ENCODE measurements at places on chromosomes 4 and X.

- no peak for DNase-seq
Measured at GRCh38 chrX:41822892-41823291, 98.9 kb downstream of the GPR82 start.

DNA sequence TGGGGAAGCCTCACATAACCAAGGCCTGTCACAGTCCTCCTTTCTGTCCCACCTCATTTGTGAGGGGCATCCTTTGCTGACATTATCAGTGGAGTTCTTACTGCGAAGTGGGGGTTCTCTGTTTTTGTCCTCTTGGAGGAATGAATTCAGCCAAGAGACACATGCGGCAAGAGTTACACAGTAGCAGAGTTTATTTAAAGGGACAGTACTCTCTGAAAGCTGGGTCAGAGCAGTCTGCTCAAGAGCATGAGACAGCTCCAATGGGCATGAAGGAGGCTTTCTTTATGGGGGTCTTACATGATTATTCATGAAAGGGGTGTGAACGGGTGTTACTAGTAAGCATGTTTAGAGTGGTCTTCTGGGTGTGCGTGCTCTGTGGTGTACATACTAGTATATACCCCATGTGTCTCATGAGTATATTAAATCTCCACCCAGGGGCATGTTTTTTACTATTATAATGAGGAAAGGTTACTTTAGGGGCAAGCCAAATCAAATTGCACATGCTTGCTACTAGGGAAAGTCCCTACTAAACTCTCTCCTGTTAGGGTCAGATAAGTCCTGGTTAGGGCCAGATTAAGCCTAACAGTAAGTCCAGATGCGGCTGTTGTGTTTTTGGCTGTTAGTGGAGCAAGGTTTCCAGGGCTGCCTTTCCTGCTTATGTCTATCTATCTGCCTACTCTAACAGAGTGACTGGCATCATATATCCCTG, 19.8 kb upstream of the LGI2 start:
- DNase-seq = no peak

- DNase-seq = peak; percentile 85
Measured at GRCh38 chr4:76948443-76949275, 893 bp upstream of the SEPTIN11 start.

- DNase-seq = no peak
Measured at GRCh38 chrX:65677954-65678469, 10.6 kb downstream of the MSN start.

DNA sequence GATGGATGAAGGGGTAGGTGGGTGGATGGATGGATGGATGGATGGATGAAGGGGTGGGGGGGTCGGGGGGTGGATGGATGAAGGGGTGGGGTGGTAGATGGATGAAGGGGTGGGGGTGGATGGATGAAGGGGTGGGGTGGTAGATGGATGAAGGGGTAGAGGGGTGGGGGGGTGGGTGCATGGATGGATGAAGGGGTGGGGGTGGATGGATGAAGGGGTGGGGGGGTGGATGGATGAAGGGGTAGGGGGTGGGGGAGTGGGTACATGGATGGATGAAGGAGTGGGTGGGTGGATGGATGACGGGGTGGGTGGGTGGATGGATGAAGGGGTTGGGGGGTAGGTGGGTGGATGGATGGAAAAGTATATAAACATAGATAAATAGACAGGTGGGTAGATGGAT, 74.2 kb downstream of the PRKX start:
- DNase-seq = no peak
